ENCODE measurements at places on chromosomes 6 and 20. TPM values are rescaled to one million over a fixed set of nuclear protein-coding genes. Genes with fewer than 3 reads are reported as not detected.

DNA sequence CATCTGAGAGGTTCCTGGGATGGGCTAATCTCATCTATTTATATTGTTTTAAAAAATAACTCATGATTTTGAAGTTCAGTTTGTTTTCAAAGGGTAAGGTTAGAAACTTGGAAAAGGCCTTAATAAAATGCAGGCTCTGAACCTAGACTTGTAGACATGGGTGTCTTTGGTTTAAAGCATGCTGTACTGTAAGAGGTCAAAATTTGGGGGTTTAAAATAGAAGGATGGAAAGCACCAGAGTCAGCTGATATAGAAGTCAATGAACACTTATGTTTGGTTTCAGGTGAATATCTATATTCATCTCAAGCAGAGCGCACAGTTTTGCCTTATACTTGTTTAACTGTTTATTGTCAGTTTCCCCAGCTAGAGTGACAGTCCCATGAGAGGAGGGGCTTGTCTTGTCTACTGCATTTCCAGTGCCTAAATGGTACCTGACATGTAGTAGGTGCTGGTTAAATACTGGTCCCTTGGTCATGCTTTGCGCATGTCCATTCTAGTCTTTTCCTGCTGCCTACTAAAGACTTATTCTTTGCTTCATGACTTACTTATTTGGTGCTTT lies 112.3 kb upstream of the DTNBP1 start:
- no peak overlapping the region for H3K27ac ChIP-seq
- no peaks in the 10 kb centered on the region for H3K27me3 ChIP-seq
- no peaks in the 10 kb centered on the region for H3K4me1 ChIP-seq
- H3K4me3 ChIP-seq = no peak overlapping the region
- no peaks in the 10 kb centered on the region for H3K36me3 ChIP-seq

GRCh38 chr6:42345696-42346416 lies 105.9 kb downstream of the TRERF1 start:
- no peaks in the 10 kb centered on the region for H3K36me3 ChIP-seq
- no peaks in the 10 kb centered on the region for H3K4me1 ChIP-seq
- H3K27me3 ChIP-seq = no peaks in the 10 kb centered on the region

- H3K36me3 ChIP-seq = no peaks in the 10 kb centered on the region
- no peaks in the 10 kb centered on the region for H3K27me3 ChIP-seq
- H3K4me3 ChIP-seq = no peak overlapping the region
Measured at GRCh38 chr6:50666089-50666488, 47.2 kb upstream of the TFAP2D start.

- no peaks in the 10 kb centered on the region for H3K4me1 ChIP-seq
- H3K27me3 ChIP-seq = no peaks in the 10 kb centered on the region
- H3K4me3 ChIP-seq = no peak overlapping the region
- no peaks in the 10 kb centered on the region for H3K36me3 ChIP-seq
Measured at GRCh38 chr6:131924881-131925474, 26.2 kb downstream of the CCN2 start.

DNA sequence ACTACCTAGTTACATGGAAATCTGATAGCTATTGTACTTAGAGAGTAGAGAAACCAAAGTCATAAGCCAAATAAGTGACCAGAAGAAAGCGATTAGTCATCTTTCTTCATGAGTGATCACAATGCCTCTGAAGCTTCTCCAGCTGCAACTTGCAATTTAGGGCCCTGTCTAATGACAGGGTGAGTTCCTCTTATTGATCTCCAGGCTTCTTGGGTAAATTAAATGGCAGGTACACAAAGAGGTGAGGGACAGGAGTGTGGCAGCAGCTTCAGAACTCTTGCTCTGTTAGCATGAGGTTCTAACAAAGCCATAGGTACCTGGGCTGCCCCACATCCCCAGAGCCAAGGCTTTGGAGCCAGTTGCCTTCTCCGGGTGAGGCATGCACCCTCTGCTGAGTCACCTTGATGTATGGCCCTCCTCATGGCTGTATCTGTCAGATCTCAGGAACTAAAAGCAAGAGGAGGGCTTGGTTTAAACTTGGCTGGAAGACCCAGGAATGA lies 60.8 kb downstream of the PRDM1 start:
- no peaks in the 10 kb centered on the region for H3K4me1 ChIP-seq
- no peaks in the 10 kb centered on the region for H3K36me3 ChIP-seq
- no peak overlapping the region for H3K4me3 ChIP-seq

GRCh38 chr6:27503436-27504030 lies 30.6 kb upstream of the ZNF184 start:
- H3K4me3 ChIP-seq = no peak overlapping the region
- peak overlapping the region; percentile 24 for H3K27ac ChIP-seq
- peak; percentile 42 for DNase-seq
- no peaks in the 10 kb centered on the region for H3K36me3 ChIP-seq
- peaks cover 6% of the 10 kb centered on the region for H3K27me3 ChIP-seq

GRCh38 chr20:31675828-31676608 lies 38.3 kb downstream of the COX4I2 start:
- H3K36me3 ChIP-seq = no peaks in the 10 kb centered on the region
- peak overlapping the region; percentile 90 for H3K27ac ChIP-seq
- H3K4me3 ChIP-seq = no peak overlapping the region
- DNase-seq = no peak
- no peaks in the 10 kb centered on the region for H3K27me3 ChIP-seq
- peaks cover 92% of the 10 kb centered on the region for H3K4me1 ChIP-seq

DNA sequence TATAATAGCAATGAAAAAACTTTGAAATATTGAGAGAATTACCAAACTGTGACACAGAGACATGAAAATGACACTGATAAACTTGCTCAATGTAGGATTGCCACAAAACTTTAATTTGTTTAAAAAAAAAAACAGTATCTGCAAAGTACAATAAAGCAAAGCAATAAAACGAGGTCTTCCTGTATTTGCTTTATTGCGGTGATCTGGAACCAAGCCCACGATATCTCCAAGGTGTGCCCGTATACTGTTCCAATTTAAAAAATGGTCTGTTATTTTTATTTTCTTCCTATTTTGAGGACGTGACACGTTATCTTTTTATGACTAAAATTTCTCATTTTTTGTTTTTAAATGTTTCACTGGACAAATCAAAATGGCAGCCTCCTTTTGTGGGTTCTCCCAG lies 25.5 kb downstream of the EYA2 start:
- peaks cover 13% of the 10 kb centered on the region for H3K4me1 ChIP-seq
- no peak overlapping the region for H3K27ac ChIP-seq
- no peak overlapping the region for H3K4me3 ChIP-seq
- no peaks in the 10 kb centered on the region for H3K36me3 ChIP-seq
- no peak for DNase-seq

- no peak overlapping the region for H3K27ac ChIP-seq
- no peaks in the 10 kb centered on the region for H3K36me3 ChIP-seq
- no peaks in the 10 kb centered on the region for H3K4me1 ChIP-seq
- DNase-seq = no peak
- no peaks in the 10 kb centered on the region for H3K27me3 ChIP-seq
Measured at GRCh38 chr20:24950836-24951525, 1.9 kb downstream of the CST7 start.

DNA sequence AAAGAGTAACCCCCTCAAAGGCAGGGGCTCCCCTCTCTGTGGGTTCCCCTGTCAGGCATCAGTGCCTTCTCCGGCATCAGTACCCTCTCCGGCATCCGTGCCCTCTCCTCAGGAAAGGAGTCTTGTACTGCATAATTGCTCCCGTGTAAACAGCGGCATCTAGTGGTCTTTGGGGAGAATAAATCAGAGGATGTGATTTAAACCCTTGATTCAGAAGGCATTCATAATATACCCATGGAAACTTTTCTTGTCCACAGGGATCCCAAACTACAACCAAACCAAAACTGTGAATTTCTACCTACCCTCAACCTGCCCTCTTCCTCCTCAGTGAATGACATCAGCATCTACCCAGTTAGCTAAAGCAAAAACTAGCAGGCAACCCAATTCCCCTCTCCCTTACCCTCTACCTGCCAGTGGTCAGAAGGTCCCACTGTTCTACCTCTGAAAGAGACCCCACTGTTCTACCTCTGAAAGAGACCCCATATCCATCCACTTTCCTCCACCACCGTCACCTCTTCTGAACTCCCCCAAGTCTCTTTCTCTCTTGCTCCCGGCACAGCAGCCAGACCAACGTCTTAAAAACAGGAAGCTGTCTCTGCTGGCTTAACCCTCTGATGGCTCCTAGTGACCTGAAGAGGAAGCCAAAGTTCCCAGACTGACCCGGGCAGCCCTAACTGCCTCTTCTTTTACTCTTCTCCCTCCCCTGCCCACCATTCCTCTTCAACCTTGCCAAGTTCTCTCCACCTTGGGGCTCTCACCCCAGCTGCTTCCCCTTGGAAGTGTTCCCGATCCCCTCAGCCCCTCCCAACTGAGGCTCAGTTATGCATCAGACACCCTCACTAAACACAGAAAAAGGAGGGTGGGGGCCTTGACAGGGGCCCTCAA lies 27.2 kb downstream of the UBE2V1 start:
- no peak overlapping the region for H3K4me3 ChIP-seq
- no peaks in the 10 kb centered on the region for H3K27me3 ChIP-seq
- peaks cover 27% of the 10 kb centered on the region for H3K4me1 ChIP-seq
- DNase-seq = peak; percentile 46

- no peaks in the 10 kb centered on the region for H3K27me3 ChIP-seq
- H3K4me3 ChIP-seq = peak overlapping the region; percentile 33
- H3K27ac ChIP-seq = peak overlapping the region; percentile 100
- peak; percentile 69 for DNase-seq
- H3K4me1 ChIP-seq = peaks cover 76% of the 10 kb centered on the region
Measured at GRCh38 chr6:31821301-31822035, 6.1 kb upstream of the HSPA1B start.

GRCh38 chr20:23664954-23665353 lies 23.9 kb downstream of the CST4 start:
- no peaks in the 10 kb centered on the region for H3K27me3 ChIP-seq
- H3K4me3 ChIP-seq = no peak overlapping the region
- H3K4me1 ChIP-seq = no peaks in the 10 kb centered on the region
- no peaks in the 10 kb centered on the region for H3K36me3 ChIP-seq

GRCh38 chr6:33333666-33334065 lies 16.1 kb upstream of the ZBTB22 start:
- DNase-seq = no peak
- H3K27ac ChIP-seq = no peak overlapping the region
- no peaks in the 10 kb centered on the region for H3K4me1 ChIP-seq

- H3K36me3 ChIP-seq = no peaks in the 10 kb centered on the region
- no peaks in the 10 kb centered on the region for H3K4me1 ChIP-seq
- no peaks in the 10 kb centered on the region for H3K27me3 ChIP-seq
- H3K27ac ChIP-seq = no peak overlapping the region
- H3K4me3 ChIP-seq = no peak overlapping the region
Measured at GRCh38 chr6:137926207-137926731, 59.2 kb downstream of the TNFAIP3 start.

DNA sequence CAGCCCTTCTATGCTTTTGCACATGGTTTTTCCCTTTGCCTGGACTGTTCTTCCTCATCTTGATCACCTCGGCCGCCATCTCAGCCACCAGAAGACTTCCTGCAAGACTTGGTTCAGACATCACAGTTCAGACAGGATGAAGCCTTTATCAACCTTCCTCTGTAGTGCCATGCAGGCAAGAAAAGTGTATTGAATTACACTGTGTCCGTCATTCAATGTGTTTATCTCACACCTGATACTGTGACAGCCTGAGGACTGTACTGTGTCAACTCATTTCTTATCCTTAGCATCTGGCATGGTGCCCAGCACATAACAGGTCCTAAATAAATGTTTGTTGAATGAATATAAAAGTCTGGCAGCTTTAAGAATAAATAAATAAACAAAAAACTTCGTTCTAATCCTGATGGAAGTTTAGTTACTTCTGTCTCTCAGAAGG lies 133.3 kb upstream of the MAN1A1 start:
- no peaks in the 10 kb centered on the region for H3K27me3 ChIP-seq
- DNase-seq = no peak
- no peaks in the 10 kb centered on the region for H3K4me1 ChIP-seq

GRCh38 chr6:159104163-159104925 lies 59.6 kb upstream of the TAGAP start:
- no peaks in the 10 kb centered on the region for H3K27me3 ChIP-seq
- H3K27ac ChIP-seq = no peak overlapping the region
- H3K4me3 ChIP-seq = no peak overlapping the region
- H3K36me3 ChIP-seq = no peaks in the 10 kb centered on the region
- DNase-seq = peak; percentile 78

DNA sequence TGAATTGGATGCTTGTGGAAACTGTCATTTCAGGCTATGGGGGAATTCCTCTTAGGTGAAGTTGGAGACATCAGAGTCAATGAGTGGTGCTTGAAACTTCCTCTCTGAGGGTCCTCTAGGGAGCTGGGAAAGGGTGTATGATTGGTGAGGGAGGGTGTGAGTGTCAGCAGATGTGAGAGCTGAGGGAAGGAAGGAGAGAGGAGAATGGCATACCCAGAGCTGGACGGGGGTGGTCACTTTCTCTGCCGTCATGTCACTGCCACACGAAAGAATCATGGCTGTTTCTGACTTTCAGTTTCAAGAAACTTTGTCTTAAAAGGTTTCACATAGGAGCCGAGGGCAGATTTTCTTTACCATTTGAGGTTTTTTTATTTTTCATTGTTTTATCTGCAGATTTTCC lies 50.3 kb downstream of the DEK start:
- DNase-seq = no peak
- H3K27ac ChIP-seq = peak overlapping the region; percentile 0
- no peaks in the 10 kb centered on the region for H3K27me3 ChIP-seq
- peaks cover 23% of the 10 kb centered on the region for H3K4me1 ChIP-seq
- no peak overlapping the region for H3K4me3 ChIP-seq
- peaks cover 9% of the 10 kb centered on the region for H3K36me3 ChIP-seq

DNA sequence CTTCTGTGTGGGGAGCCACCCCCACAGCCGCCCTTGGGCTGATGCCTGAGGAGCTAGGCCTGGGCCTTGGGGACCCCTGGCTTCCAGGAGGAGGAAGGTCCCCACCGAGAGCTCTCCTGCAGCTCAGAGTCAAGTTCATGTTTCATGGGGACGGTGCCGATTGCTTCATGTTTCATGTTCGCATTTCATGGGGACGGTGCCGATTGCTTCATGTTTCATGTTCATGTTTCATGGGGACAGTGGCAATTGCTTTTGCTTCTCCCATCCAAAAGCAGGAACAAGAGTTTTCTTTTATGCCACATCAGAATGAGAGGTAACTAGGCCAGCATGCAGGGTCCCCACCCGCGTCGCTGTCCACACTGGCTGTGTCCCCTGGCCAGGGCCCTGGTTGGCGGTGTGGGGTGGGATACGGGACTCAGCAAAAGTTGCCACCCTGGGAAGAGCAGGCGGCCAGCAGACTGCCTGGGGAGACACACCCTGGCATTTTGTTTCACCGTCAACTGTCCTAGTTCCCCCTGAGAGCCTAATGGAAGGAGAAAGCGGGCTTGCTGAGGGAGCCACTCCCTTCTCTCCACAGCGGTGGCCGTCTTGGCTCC lies 46.0 kb downstream of the DACT2 start:
- H3K4me3 ChIP-seq = no peak overlapping the region
- H3K4me1 ChIP-seq = peaks cover 6% of the 10 kb centered on the region
- no peaks in the 10 kb centered on the region for H3K27me3 ChIP-seq
- H3K36me3 ChIP-seq = no peaks in the 10 kb centered on the region
- H3K27ac ChIP-seq = no peak overlapping the region

GRCh38 chr20:44018259-44018941 lies 103.7 kb downstream of the TOX2 start:
- H3K36me3 ChIP-seq = no peaks in the 10 kb centered on the region
- no peak overlapping the region for H3K27ac ChIP-seq
- H3K4me1 ChIP-seq = no peaks in the 10 kb centered on the region
- H3K27me3 ChIP-seq = no peaks in the 10 kb centered on the region

The MYL9 gene
- 93.6 TPM for total RNA-seq

The SSTR4 gene
- not detected for total RNA-seq

The DEFB132 gene
- total RNA-seq = not detected

The SYNJ2 gene
- total RNA-seq = 11.3 TPM

The HFE gene
- 7.5 TPM for total RNA-seq

The PCSK2 gene
- 242 TPM for total RNA-seq

The FGD2 gene
- total RNA-seq = 21.5 TPM

The RNF144B gene
- 129 TPM for total RNA-seq
